Hematopoietic multipotent progenitor cell treated with erythropoietin and hydrocortisone succinate and interleukin-3 and kit ligand, for 15 days (in vitro differentiated cells): ENCODE measurements at places on chromosomes 16 and 17.

DNA sequence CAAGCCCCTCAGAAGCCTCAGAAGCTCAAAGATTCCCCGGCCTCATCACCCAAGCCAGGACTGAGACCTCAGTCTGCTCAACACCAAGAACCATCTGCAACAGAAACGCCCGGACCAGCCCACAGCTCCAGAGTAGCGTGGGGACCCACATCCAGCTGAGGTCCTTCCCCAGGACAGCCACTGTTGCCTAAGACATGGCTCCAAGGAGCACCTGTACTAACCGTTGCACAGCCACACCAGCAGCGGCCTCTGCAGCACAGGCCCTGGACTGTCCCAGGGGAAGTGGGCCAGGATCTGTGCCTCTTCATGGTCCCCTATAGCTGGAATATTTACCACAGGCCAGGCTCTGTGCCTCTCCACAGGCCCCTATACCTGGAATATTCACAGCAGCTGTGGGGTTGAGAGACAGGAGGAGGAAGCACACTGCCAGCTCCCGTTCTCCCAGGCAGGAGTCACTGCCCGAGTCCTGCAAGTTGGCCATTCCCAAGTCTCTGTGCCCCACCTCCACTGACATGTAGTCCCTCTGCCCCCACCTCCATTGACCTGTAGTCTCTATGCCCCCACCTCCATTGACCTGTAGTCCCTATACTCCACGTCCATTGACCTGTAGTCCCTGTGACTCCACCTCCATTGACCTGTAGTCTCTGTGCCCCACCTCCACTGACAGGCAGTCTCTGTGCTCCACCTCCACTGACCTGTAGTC is 38.5 kb downstream of the RPH3AL start:
- no peak for DNase-seq

DNA sequence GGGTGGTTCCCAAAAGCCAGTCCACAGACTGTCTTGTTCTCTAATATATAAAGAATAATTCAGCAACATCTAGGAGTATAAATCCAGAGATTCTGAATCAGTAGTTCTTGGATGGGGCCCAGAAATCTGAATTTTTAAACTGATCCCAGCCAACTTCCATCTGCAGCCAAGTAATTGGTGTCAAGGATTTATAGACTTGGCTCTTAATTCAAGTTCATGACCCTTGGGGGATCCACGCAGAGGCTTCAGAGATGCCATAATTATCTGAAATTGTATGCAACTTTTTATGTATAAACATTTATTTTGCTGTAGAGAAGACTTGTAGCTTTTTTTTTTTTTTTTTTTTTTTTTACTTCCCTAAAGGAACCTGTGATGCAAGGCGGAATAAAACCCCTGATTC is 60.6 kb downstream of the HLF start:
- DNase-seq: no peak

DNA sequence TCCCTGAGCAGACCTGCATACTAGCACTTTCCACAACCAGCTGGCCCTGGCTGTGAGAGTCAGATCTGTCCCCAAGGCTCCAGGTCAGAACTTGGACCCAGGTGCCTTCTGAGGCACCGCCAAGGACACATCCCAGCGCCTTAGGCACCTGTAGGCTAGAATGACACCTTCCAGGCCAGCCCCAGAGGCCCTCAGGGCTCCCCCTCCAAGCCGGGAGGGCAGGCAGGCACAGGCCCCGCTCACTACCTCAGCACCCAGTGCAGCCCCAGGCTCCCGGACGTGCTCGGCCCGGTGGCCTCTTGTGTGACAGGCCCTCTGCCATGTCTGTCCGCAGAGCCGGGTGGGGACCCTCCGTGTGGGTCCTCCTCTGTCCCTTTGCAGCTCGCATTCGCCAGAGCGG is 56.3 kb upstream of the CMIP start:
- DNase-seq: no peak

DNA sequence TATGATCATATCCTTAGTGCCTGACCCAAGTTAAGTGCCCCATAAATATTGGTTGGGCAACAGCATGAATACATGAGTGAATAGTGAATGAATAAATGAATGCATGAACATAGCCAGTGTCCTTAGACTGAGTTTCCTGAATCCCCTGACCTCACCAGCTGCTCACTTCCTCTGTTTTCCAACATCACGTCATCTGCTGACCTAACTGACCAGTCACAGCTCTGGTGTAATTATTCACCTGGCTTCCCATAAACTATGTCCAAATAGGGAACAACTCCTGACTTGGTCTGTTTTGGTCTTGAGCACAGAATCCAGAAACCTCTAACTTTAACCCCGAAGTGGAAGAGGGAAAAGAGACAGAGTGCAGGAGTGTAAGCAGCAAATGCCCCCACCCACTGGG is 83.4 kb downstream of the ASIC2 start:
- DNase-seq: no peak

GRCh38 chr16:83779886-83780285 is 27.9 kb upstream of the HSBP1 start:
- no peak for DNase-seq

DNA sequence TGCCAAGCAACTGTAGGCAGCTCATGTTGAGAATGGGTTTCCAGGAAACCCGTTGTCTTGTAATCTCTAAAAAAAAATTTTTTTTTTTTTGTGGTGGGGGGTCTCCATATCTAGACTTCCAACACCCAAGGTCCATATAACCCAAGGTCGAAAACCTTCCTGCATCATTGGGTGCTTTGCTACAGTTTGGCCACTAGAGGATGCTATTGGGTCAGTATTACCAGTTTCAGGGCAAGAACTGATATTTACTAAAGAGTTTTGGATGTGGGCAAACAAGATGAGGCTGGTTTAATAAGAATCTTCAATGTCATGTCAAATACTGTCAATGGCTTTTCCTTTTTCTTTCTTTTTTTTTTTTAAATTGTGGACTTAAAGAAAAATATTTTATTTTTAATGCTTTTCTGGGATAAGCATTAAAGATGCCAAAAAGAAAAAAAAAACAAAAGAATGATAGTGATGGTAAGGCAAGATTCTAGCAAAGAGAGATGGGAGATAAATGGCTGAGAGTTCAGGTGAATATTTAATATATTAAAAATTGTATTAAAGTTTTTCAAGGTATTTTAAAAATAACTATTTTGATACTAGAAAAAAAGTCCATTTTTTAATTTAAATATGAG is 62.2 kb downstream of the DHRS7C start:
- DNase-seq: peak; percentile 49

GRCh38 chr16:24986512-24987303 is 28.5 kb downstream of the ARHGAP17 start:
- DNase-seq: peak; percentile 62

DNA sequence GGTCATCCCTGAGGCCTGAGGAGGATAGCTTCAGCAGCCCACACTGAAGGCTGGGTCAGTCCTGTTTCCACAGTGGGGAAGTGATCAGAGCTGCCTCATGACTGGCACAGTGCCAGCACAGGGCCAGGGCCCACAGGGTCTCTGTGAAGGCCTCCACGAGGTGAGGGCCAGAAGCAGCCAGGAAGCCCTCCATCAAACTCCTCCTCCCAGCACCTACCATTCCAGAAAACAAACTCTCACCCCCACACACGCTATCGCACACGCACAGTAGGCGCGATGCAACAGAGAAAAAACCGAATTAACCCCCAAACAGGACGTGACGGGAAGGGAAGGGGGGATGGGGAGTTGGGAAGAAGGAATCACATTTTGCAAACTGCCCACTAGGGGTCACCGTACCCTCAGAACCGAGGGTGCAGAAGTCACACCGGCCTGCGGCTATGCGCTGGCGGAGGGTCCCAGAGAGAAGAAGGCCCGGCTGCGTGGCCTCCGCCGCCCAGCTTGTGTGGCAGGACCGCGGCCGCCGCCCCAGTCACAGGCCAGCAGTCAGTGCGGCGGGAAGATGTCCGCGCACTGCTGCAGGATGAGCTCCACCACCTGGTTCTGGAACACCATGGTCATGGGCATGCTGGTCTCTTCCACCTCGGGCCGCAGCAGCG is 37.6 kb downstream of the ARHGAP27 start:
- DNase-seq: peak; percentile 41
